OCI-LY7 (cell line): ENCODE measurements at places on chromosomes 11 and 22. TPM values are rescaled to one million over a fixed set of nuclear protein-coding genes. Genes with fewer than 3 reads are reported as not detected.

The SYT7 gene
- total RNA-seq = not detected in 2 replicates

The TRABD gene
- 119 and 128 TPM in 2 replicates for total RNA-seq

The PHLDA2 gene
- 0.34 and 0.50 TPM in 2 replicates for total RNA-seq

The OR4D5 gene
- not detected in 2 replicates for total RNA-seq

The E2F8 gene
- 55.7 and 75.2 TPM in 2 replicates for total RNA-seq

The TPBGL gene
- total RNA-seq = not detected in 2 replicates

The POTEH gene
- 0.96 and 1.2 TPM in 2 replicates for total RNA-seq
